ENCODE measurements at places on chromosomes 7 and 10. TPM values are rescaled to one million over a fixed set of nuclear protein-coding genes. Genes with fewer than 3 reads are reported as not detected.

WNT8B gene
- 0.40 TPM for total RNA-seq

TAS2R3 gene
- 1.1 TPM for total RNA-seq

GRCh38 chr10:43196981-43197833 is 59.0 kb downstream of the CSGALNACT2 start:
- no peak overlapping the region for H3K4me3 ChIP-seq
- peaks cover 10% of the 10 kb centered on the region for H3K4me1 ChIP-seq
- DNase-seq, result no peak
- no peaks in the 10 kb centered on the region for H3K36me3 ChIP-seq
- no peaks in the 10 kb centered on the region for H3K27me3 ChIP-seq
- H3K27ac ChIP-seq, result no peak overlapping the region

DNA sequence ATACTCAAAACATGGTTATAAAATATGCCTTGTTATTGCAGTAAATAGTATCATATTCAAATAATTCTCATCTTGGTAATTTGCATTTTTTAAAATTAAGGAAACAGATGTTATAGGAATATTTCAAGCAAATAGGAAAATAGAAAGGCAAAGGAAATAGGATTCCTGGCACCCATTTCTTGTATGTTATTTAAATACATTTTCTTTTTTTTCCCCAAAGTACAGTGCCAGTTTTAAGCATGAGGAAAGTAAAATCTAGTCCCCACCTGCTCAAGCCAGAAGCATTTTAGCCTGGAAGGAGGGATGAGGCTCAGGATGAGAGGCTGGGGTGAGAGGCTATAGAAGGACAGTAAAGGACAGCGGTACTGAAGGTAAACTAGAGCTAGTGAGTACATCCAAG is 38.1 kb downstream of the GNAT3 start:
- no peak overlapping the region for H3K27ac ChIP-seq
- H3K4me1 ChIP-seq, result no peaks in the 10 kb centered on the region
- H3K27me3 ChIP-seq, result no peaks in the 10 kb centered on the region
- H3K4me3 ChIP-seq, result no peak overlapping the region
- DNase-seq, result no peak

DNA sequence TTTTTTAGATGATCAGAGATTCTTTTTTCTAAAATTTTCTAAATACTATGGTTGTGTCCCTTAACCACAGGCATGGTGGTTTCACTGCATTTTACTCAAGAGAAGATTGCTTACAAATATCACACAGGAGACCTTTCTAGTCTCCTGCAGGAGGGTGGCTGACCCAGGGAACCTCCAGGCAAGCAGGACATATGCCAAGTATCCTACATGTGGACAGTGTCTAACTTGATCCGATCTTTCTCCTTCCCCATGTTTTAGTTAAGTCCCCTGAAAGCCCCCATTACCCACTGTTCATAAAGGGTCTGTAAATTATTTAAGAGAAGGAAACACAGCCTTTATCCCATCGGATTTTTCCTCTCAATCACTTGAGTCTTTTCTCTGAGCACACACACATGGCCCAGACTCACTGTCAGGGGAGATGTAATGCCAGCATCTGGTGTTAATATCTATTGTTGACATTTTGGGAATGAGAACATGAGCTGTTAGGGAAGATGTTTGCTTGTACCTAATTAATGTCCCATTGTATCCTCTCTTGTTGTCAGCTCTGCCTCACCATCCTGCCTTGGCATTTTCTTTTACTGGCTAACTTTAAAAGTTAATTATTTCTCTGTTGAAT is 755.2 kb downstream of the AUTS2 start:
- H3K27ac ChIP-seq, result no peak overlapping the region
- no peaks in the 10 kb centered on the region for H3K36me3 ChIP-seq
- no peaks in the 10 kb centered on the region for H3K27me3 ChIP-seq
- peaks cover 4% of the 10 kb centered on the region for H3K4me1 ChIP-seq

DNA sequence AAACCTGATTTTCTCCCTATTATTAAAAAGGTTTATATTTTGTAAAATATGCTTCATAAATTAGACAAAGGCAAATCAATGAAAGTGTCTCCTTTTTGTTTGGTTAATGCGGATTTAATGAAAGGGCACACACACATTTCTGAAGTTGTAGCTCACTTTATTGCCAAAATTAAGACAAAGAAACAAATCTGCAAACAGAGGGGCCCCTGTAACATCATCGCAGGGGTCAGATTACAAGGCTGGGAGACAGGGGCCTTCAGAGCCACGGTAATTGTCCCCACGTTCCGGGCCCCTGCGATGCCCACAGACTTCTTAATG is 22.4 kb downstream of the FGFBP3 start:
- H3K36me3 ChIP-seq, result no peaks in the 10 kb centered on the region
- DNase-seq, result no peak
- H3K4me1 ChIP-seq, result no peaks in the 10 kb centered on the region
- no peak overlapping the region for H3K27ac ChIP-seq

- no peak overlapping the region for H3K27ac ChIP-seq
- H3K4me1 ChIP-seq, result no peaks in the 10 kb centered on the region
- no peak overlapping the region for H3K4me3 ChIP-seq
- no peak for DNase-seq
Measured at GRCh38 chr10:88962336-88962735, 9.8 kb upstream of the ACTA2 start.

GRCh38 chr7:110898516-110898915 is 192.4 kb upstream of the LRRN3 start:
- H3K4me1 ChIP-seq, result no peaks in the 10 kb centered on the region
- no peaks in the 10 kb centered on the region for H3K36me3 ChIP-seq
- DNase-seq, result no peak
- no peaks in the 10 kb centered on the region for H3K27me3 ChIP-seq
- no peak overlapping the region for H3K4me3 ChIP-seq
- no peak overlapping the region for H3K27ac ChIP-seq

Data from prostate gland (tissue), 2 donors.